Stimulated activated CD4-positive, alpha-beta T cell treated with anti-CD3 and anti-CD28 coated beads, Interleukin-12 subunit alpha, Interleukin-12 subunit beta, amount 100 ng/mL, for 24 hours (primary cell): ENCODE measurements at places on chromosomes 1 and 21.

DNA sequence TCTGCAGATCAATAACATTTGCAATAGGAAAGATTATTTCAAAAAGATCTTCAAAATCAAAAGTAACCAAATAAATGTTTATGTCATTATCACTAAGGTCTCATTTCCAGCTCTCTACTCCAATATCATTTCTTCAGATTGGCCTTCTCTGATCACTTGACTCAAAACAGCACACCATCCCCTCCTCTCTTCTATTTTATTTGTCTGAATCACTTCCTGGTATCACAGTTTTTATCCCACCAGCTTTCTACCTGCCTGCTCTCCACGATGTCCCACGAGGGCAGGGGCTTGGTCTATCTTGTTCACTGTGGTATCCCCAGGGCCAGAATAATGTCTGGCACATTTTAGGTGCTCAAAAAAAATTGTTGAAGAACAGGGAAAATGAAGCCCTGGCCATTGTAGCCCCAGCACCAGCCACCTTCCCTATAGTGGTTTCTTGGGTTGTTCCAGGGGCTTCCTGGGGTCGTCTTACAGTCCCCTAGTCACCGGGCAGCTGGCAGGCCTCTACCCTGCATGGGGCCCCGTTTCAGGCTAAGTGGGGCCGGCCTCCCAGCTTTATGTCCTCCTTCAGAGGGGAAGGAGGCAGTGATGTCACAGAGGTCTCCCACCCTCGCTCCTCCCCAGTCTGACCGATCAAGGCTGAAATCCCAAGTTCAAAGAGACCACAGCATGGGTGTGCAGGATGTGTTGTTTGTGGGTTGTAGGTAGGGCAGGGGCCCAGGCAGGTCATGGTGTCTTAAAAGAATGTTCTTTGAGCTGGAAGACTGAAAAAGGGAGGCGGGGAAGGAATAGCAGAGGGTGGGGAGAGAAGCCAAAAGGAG lies 3.5 kb upstream of the PADI1 start:
- no peak for DNase-seq

GRCh38 chr1:5430911-5431697 lies 561.1 kb downstream of the NPHP4 start:
- no peak for DNase-seq

- no peak for DNase-seq
Observed at GRCh38 chr1:54384918-54385726, 21.1 kb downstream of the SSBP3 start.

GRCh38 chr1:55316502-55316901 lies 101.3 kb upstream of the USP24 start:
- DNase-seq = no peak

DNA sequence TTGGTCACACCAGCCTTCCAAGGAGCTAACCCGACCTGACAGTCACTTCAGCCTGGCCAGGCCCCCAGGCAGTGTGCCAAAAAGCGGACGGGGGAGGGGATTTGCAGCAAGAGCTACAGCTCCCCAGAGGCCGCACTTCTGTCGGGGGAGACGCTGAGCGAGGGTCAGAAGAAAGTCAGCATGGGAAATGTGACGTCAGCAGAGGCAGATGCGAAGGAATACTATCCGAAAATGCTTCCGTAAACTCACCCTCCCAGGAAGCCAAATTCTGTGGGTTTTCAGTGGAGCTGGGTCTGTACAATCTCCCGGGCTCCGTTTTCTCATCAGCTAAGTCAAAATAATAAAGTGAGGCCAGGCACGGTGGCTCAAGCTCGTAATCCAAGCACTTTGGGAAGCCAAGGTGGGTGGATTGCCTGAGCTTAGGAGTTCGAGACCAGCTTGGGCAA lies 28.5 kb upstream of the ECE1 start:
- DNase-seq = no peak

- DNase-seq = no peak
Observed at GRCh38 chr1:59290193-59290949, 6.5 kb upstream of the FGGY start.

DNA sequence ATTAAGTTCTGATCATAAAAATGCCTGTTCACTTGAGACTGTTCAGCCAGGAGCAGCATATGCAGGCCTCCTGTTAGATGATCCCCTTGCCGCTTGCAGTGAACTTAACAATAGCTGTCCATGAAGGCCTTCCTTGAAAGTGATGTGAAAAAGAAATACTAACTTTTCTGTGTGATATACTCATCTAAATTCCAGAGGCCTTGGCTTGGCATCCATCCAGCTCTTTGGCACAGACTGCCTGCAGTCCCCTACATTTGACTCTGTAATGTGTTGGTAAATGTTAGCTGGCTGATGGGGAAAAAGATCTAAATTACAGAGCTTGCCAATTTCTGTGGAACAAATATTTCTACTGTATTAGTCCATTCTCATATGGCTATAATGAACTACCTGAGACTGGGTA lies 73.7 kb downstream of the KCNK2 start:
- no peak for DNase-seq

DNA sequence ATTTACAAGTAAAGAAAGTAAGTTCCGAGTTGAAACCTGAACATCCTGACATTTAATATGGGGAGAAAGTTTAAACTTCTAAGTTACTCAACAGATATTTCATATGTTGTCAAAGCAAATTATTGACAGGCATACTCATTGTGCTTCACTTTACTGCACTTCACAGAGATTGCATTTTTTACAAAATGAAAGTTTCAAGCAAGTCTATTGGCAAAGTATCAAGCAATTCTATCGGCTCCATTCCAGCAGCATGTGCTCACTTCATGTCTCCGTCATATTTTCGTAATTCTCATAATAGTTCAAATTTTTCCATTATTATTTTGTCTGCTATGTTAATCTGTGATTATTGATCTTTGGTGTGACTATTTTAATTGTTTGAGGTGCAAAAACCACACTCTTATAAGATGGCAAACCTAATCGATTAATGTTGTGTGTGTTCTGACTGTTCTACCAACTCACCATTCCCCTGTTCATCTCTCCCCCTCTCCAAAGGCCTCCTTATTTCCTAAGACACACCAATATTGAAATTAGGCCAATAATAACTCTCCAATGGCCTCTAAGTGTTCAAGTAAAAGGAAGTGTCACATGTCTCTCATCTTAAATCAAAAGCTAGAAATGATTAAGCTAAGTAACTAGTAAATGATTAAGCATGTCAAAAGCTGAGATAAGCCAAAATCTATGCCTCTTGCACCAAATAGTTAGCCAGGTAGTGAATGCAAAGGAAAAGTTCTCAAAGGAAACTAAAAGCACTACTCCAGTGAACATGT lies 68.2 kb upstream of the BCL9 start:
- no peak for DNase-seq

DNA sequence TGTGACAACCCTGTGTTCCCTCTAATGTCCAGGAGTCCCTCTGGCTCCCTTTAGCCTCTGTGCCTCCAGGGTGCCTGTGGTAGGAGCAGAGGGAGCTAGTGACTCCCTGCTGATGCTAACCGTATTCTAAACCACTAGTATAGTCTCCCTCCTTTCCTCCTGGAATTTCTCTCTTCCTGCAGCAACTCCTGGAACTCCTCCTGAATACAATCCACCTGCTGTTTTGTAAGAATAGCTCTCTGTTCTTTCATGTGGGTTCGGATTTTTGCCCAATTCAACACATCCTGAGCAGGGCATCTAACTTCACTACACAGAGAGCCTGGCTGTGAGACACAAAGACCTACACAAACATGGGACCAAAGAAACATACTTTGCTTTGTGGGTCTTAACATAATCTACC lies 107.9 kb downstream of the RUNX1 start:
- DNase-seq = no peak

- no peak for DNase-seq
Observed at GRCh38 chr1:53731043-53731600, 7.8 kb downstream of the GLIS1 start.

DNA sequence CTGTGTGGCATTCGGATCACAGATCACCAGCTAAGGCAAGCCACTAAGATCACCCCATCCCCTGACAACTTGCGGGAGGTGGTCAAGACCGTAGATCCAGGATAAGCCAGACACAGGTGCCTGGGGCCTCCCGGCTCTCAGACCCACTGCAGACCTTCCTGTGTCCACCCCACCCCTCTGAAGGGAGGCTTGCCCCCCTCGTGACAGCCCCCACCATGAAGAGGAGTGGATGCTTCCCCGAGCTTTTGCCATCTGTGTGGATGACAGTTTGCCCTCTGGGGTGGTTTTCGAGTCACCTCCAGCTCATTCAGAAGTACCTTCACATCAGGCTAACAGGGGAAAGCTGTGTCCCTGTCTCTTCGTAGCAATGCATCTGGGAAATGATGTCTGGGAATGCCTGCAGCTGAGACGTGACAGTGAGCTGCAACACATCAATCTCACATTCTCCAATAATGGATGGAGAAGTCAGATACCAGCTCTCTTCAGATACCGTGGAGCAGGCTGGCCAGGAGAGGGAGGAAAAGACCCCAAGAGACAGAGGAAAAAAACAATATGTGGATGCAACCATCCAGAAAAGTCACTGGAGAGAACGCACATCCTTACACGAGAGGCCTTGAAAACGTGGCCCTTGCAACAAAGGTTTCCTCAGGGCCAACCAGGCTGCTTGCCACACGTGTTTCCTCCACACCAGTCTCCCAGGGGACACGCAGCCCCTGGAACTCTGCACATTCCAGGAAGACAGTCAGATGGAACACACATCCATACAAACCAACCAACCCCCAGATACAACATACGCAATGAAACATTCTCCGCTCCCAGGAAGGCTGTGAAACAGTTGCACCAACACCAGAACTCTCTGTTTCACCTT lies 20.4 kb upstream of the FHAD1 start:
- DNase-seq = no peak

DNA sequence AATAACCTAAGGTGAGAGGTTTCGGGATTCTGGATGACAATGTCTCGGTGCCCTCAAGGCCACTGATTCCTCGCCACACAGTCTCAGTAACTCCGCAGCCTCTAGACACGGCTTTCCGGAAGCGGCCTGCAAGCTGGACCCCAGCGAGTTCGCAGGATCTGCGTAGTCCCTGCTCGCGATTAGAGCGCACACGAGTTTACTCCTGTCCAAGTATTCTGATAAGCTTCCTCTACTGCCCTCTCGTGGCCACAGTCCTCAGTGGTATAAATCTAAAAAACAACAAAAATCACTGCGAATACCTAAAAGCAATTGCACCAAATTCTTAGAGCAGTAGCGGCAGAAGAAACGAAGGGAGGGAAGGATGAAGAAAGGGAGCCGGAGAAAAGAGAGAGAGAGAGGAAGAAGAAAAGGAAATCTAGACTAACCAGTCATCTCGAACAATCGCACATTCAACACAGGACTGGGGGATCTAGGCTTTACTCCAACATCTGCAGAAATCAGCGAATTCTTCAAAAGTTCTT lies 1.1 kb upstream of the PLXNA2 start:
- DNase-seq = peak; percentile 49

DNA sequence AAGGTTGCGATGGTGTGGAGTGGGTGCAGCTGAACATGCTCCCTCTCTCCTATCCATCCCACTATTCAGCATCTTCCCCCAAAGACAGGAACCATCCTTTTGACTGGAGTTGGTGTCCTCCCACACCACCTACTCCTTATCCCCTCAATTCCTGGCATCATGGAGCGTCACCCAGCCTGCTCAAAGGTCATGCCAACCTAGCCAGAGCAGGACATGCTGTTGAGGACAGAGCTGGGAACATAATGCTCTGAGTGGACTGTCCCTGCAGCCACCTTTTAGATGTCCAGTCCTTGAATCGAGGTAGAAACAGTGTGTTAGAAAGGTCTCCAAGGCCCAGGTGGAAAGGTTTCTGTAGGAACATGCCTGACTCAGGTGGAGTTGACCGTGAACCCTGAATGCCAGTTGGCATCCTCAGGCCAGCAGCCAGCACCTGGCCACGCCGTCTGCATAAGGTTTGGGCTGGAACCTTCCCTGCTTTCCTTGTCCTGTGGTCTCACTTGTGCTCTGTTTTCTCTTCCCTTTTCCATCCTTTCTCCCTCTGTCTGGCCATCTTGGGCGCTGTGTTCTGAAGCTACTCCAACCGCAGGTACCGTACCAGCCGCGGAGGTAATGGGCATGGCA lies 52.2 kb upstream of the CNTN2 start:
- no peak for DNase-seq

- DNase-seq = no peak
Observed at GRCh38 chr1:36920371-36920770, 113.9 kb downstream of the GRIK3 start.

DNA sequence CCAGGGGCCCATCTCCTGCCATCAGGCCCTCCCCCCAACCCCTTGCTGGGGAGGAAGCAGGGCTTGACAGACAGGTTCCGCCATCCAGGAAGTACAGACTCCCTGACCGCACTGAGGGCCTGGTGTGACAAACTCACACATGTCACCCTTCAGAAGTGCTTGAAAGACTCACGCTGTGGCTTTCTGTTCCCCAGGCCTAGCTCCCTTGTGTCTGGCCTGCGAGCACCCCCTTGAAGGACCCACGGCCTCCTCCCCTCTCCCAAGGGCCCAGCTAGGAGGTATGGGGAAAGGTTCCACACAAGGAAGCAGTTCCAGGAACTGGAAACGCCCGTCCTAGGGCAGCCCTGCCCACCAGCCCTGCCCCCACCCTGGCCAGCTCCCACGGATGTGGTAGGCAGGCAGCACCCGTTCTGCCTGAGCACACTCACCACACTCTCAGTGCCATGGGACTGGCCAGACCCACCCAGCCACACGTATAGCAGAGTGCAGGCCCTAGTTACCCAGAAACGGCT lies 26.7 kb downstream of the SLC2A1 start:
- peak; percentile 59 for DNase-seq

GRCh38 chr21:24369746-24370145 lies 1237.5 kb downstream of the MRPL39 start:
- DNase-seq = no peak

- DNase-seq = no peak
Observed at GRCh38 chr1:241678536-241678935, 26.5 kb downstream of the WDR64 start.

DNA sequence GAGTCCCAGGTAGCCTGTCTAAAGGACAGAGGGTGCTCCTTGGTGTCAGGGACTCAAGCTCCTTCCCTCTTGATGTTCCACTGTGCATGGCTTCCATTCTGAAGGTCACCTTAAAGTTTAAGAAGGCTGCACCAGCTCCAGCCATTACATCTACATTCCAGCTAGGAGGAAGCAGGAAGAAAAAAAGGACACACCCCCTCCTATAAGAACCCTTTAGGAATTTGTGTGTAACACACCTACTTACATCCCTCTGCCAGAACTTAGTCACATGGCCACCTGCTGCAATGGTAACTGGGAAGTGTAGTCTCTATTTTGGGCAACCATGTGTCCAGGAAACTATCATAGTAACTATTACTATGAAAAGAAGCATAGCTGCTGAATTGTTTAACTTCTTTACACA lies 161.6 kb upstream of the KLHDC7A start:
- no peak for DNase-seq

GRCh38 chr1:178931858-178932551 lies 61.1 kb upstream of the ANGPTL1 start:
- DNase-seq = no peak

- DNase-seq = no peak
Observed at GRCh38 chr1:5620418-5620817, 371.8 kb downstream of the NPHP4 start.

DNA sequence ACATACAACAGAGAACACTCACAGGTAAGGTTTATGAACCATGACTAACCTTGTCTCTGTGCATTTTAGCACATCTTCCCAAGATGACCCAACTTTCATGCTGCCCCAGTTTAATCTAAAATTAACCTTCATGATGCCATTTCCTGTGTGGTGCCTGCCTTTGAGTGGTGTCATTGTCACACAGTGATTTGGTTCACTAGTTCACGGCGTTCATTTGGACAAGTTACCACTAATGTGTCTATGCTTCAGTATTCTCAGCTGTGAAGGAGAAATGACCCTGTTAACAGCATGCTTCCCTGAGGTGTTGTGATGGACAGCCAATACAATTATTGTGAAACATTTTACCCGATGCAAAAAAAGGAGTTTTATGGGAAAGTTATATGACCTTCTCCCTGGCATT lies 693.1 kb downstream of the RWDD3 start:
- DNase-seq = no peak

GRCh38 chr1:15680131-15680530 lies 4.0 kb upstream of the PLEKHM2 start:
- DNase-seq = no peak
